NCI-H526 treated with DMSO at 0.1 percent for 48 hours (cell line): ENCODE measurements at places on chromosomes 7 and 10.

- DNase-seq = no peak
Measured at GRCh38 chr10:108036265-108036664, 871.8 kb upstream of the SORCS1 start.

GRCh38 chr7:148754912-148755311 lies 56.2 kb downstream of the CUL1 start:
- DNase-seq = no peak

GRCh38 chr10:24777196-24777595 lies 53.5 kb upstream of the ARHGAP21 start:
- no peak for DNase-seq

DNA sequence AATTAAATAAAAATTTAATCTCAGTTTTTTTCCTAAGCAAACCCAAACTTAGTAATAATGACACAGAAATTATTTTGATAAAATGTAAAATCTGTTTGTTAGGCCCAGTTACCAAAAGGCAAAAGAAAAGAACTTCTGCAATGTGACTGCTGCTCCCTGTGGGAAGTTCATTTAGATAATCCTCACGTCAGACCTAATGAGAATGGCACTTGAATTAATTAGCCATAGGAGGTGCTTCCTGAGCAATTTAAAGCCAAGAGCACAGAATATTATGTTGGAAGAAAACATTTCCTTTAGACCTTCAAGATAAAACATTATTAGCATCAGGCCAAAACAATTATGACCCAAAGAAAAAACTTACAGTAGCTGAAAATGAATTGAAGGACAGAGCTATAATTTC lies 19.4 kb downstream of the SPAM1 start:
- no peak for DNase-seq

GRCh38 chr7:81399471-81399870 lies 370.4 kb downstream of the HGF start:
- DNase-seq = no peak

DNA sequence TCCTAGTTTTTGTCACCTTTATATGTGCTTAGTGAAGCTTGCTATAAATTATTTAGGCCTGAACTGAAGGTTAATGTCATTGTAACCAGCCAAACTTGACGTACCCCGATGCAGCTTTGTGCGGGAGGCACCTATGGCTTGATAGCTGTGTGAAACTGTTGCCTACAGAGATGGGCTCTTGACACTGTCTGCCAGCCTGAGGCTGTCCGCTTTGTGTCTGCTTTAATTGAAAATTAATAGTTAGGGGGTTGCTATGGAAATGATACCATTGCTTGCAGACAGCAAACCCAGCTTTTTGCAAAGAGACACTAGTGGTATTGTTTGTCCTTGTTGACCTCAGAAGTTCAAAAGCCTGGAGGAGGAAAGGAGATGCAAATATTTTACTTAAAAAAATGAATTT lies 2.1 kb upstream of the FOXP2 start:
- DNase-seq = peak; percentile 94

GRCh38 chr7:16271990-16272665 lies 149.2 kb downstream of the CRPPA start:
- no peak for DNase-seq

DNA sequence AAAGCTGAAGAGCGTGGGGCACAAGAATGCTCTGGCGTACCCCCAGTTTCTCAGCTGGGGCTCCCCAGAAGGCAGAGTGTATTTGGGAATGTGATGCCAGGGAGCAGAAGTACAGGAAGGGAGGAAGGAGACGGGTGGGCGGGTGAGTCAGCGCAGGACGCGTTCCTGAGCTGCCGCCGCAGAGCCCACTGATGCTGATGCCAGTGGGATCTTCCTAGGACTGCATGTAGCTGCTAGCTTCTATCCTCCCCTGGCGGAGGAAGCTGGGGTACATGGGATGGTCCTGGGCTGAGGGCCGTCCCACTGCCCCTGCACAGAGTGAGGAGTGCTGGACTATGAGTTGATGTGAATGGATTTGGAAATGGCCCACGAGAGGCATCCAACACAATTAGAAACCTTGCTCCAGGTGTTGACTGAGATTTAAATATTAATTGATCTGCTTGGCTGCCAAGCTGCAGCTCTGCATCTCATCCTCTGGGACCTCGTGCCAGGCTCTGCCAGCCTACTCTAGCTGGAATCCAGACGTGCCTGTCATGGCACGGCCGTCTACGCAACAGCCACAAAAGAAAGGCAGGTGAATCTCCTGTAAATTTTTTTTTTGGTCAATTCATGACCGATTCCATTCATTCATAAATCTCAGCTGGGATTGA lies 66.2 kb upstream of the RHEB start:
- no peak for DNase-seq

DNA sequence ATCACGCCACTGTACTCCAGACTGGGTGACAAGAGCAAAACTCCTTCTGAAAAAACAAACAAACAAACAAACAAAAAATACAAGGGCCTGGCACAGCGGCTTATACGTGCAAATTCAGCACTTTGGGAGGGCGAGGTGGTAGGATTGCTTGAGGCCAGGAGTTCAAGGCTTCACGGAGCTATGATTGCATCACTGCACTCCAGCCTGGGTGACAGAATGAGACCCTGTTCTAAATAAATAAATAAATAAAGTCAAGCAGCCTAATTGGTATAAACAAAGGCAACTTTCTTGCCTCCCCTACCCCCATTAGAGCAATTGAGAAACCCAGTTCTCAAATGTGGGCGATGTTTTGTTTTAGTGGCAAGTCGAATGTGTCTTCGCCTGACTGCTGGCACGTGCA lies 26.3 kb upstream of the KPNA7 start:
- DNase-seq = no peak

GRCh38 chr7:91512958-91513357 lies 248.7 kb downstream of the FZD1 start:
- DNase-seq = no peak
